ENCODE measurements at places on chromosomes 3 and 15. TPM values are rescaled to one million over a fixed set of nuclear protein-coding genes. Genes with fewer than 3 reads are reported as not detected.

Gene SLC6A1
- not detected for total RNA-seq

GRCh38 chr15:34768530-34768929, 13.7 kb upstream of the GJD2 start:
- DNase-seq, result no peak

DNA sequence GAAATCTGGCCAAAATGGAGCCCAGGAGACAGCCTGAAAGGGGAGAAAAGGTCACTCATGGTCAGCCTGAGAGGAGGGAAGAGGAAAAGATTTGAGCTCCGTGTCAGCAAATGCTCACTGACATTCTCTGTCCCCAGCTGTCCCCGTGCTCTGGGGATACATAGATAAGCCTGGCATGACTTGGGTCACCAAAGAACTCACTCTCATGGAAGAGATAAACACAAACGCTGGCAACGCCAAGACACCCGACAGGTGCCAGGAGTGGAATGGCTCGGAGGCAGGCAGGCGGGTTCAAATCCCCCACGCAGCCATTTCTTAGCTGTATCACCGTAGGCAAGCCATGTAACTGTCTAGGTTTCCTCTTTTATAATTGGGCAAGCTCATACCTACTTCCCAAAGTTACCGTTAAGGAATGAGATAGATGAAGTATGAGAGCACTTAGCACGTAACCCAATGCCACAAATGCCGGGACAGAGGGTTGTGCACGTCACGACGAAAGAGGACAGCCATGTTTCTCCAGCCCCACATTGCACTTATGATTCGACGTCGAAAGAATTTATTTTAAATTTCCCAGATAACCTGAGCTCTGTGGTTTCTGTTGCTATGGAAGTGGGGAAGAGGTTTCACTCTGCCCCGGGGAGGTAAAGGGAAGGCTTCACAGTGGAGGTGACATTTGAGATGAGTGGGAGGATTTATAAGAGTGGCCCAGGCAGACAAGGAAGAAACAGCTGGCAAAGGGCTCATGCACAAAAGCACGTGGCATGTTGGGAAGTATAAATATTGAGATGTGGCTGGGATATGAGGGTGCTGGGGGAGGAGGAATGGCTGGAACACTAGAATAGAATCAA, 41.4 kb upstream of the TSEN2 start:
- DNase-seq, result no peak

- DNase-seq, result no peak
Observed at GRCh38 chr3:170076715-170077238, 39.0 kb downstream of the GPR160 start.

- DNase-seq, result no peak
Observed at GRCh38 chr3:196650740-196651311, 11.3 kb downstream of the NRROS start.

GRCh38 chr3:194141415-194142155, 5.6 kb downstream of the HES1 start:
- peak; percentile 48 for DNase-seq

Measured in activated T-helper 1 cell treated with anti-CD3 and anti-CD28 coated beads, Interleukin-12 subunit alpha, Interleukin-12 subunit beta, Interleukin-2, Interleukin-4 antibody, amounts not matched to agents 30 ng/mL and 10 ng/mL and 1 ng/mL, durations not matched to agents 14 hours and 24 hours and 36 hours (primary cell).